ENCODE measurements at places on chromosomes 11 and 22. TPM values are rescaled to one million over a fixed set of nuclear protein-coding genes. Genes with fewer than 3 reads are reported as not detected.

Gene OR51T1
- polyA plus RNA-seq: not detected

Gene BDNF
- 0.80 TPM for polyA plus RNA-seq

Gene KLHL35
- 0.24 TPM for polyA plus RNA-seq

Gene PKDREJ
- polyA plus RNA-seq: 0.11 TPM

Gene EXPH5
- 7.4 TPM for polyA plus RNA-seq

Gene CARD18
- polyA plus RNA-seq: 3.3 TPM

Gene GLYAT
- not detected for polyA plus RNA-seq

Gene SLC22A12
- polyA plus RNA-seq: not detected

Gene HPX
- polyA plus RNA-seq: 0.26 TPM

Gene RASD2
- 0.64 TPM for polyA plus RNA-seq

Gene BEST1
- polyA plus RNA-seq: 3.8 TPM

Gene NNMT
- 69.1 TPM for polyA plus RNA-seq

Gene SMIM35
- polyA plus RNA-seq: 0.02 TPM

Gene CRYBB3
- 0.33 TPM for polyA plus RNA-seq

Gene CLP1
- polyA plus RNA-seq: 11.4 TPM

Gene BBOX1
- 14.1 TPM for polyA plus RNA-seq

Gene PIH1D2
- 1.8 TPM for polyA plus RNA-seq

Gene DMC1
- 1.3 TPM for polyA plus RNA-seq
